ENCODE measurements at places on chromosomes 7 and 10.

GRCh38 chr7:7181519-7182155 is 707 bp upstream of the C1GALT1 start:
- DNase-seq = peak; percentile 12

DNA sequence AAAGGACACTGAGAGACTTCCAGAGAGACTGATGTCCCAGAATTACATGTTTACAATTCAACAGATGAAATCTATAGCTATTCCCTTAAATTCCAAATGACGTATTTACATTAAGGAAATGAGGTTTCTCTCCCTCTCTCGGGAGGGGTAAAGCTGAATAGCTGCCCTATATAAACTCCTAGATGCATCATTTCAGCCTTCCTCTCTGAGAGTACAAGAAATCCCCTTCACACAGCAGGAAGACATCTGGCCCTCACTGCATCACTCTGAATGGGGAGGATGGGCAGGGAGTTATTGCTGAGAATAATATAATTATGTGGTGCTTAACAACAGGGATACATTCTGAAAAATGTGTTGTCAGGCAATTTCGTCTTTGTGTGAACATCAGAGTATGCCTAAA is 11.0 kb downstream of the POT1 start:
- no peak for DNase-seq

- DNase-seq = no peak
These were observed 73.8 kb upstream of the PAPSS2 start for GRCh38 chr10:87585565-87586514.

- DNase-seq = no peak
These were observed 57.6 kb downstream of the LRRTM3 start for GRCh38 chr10:66983475-66983818.

- no peak for DNase-seq
These were observed 13.1 kb upstream of the PDK4 start for GRCh38 chr7:95609277-95609971.

- DNase-seq = no peak
These were observed 370.2 kb downstream of the GATA3 start for GRCh38 chr10:8424555-8425211.

- DNase-seq = no peak
These were observed 132.7 kb downstream of the CNOT4 start for GRCh38 chr7:135377171-135377570.

GRCh38 chr7:140308060-140308459 is 90.3 kb downstream of the SLC37A3 start:
- no peak for DNase-seq

DNA sequence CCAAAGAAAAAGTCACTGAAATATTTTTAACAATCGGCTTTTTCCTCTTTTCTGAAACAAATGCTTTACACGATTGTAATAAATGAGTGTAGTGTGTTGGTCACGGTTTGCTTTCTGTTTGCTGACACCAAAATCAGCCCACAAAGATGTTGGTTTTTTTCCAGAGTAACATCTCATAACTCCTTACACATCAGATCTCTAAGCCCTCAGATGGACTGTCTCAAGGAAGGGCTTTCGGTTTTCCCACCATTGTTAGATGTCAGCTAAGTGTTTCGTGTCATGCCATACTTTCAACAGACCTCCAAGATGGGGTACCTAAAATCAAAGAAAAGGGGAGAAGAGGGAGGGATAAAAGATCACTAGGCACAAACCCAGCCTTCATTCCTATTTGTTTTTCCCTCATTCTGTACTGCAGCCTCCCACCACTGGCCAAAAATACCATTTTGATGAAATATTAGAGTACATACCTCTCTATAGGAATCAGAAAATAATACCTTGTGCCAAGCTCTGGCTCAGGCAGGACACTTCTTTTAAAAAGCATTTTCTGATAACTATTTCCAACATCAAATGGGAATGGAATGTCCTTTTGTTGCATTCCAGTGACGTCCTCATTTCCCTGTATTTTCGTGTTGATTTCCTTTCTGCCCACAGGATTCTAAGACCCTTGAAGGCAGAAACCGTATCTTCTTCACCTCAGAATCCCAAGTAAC is 159.1 kb downstream of the DGKI start:
- DNase-seq = no peak

DNA sequence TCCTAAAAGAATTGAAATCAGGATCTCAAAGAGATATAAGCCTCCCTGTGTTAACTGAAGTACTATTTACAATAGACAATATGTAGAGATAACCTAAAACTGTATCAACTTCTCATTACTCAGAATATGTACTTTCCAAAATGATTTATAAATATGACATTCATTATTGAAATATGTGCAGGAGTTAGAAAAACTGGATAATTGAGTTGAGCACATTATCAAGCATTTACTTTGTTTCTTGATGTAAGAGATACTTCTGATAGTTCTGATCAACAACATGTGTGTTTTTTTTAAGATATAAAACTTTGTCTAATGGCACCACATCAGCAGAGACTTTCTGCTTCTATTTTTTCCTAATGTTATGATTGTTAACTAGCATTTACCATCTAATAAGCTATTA is 38.2 kb downstream of the HYAL4 start:
- DNase-seq = no peak

- no peak for DNase-seq
These were observed 12.5 kb upstream of the NKX2-3 start for GRCh38 chr10:99520040-99520846.

GRCh38 chr7:1943933-1944618 is 274.0 kb downstream of the ELFN1 start:
- no peak for DNase-seq

DNA sequence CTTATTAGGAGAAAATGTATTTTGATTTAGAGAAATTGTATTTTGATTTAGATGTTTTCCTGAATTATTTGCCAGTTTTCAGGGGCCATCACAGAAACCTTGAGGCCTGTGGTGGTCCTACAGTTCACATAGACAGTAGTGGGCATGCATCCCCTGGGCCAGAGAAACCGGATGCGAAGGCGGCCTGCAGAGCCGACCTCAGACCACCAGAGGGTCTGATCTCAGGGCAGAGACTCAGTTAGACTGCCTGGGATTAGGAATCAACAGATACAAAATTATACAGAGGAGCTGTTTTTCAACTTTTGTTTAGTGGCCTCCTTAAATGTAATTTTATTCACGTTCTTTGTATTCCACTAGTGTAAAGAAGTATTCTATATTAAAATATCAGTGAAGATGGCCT is 158.4 kb downstream of the PAXIP1 start:
- no peak for DNase-seq

GRCh38 chr10:9285690-9286089 is 1231.2 kb downstream of the GATA3 start:
- no peak for DNase-seq

DNA sequence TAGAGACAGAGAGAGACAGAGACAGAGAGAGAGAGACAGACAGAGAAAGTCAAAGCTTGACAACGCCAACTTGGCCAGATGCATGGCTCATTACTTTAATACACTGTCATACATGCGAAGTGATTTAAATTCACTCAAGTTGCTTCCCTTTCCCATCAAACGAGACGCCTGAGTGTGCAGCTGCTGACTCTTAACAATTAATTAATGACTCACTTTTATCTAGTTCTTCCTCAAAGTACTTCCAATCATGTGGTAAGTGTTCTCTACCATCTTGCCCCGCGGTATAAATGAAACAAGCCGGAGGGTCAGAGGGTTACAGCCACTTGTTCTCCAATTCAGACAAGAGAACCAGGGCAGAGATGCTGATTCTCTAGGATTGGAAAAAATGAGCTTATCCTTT is 90.8 kb downstream of the SFMBT2 start:
- DNase-seq = no peak

All from stimulated activated CD8-positive, alpha-beta memory T cell treated with anti-CD3 and anti-CD28 coated beads, Interleukin-12 subunit alpha, Interleukin-12 subunit beta, amount 100 ng/mL, for 1 hour (primary cell).